ENCODE measurements at places on chromosomes 13 and 19.

- DNase-seq, result no peak
Measured at GRCh38 chr19:33798681-33799111, 2.0 kb downstream of the KCTD15 start.

DNA sequence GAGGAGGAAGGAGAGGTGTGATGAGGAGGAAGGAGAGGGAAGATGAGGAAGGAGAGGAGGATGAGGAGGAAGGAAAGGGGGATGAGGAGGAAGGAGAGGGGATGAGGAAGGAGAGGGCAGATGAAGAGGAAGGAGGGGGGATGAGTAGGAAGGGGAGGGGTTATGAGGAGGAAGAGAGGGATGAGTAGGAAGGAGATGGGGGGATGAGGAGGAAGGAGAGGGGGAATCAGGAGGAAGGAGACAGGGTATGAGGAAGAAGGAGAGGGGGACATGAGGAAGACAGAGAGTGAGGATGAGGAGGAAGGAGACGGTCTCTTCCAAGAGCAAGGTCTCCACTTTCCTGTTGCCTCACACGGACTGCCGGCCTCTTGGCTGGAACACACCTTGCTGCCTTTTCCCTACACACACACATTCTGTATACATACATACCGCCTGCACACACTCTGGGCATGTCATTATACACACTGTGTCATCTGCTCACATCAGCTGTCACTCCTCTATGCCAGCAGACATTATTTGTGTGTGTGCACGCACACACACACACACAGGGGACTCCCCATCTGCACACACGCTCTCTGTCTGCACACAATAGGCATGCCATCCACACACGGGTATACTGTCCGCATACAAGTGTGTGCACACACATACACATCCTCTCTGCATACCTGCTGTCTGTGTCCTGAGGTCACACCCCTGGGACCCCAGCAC lies 11.1 kb upstream of the VSTM2B start:
- DNase-seq, result no peak

GRCh38 chr13:69020120-69020519 lies 1087.5 kb upstream of the ATXN8OS start:
- no peak for DNase-seq

- DNase-seq, result no peak
Measured at GRCh38 chr19:30053558-30053957, 111.5 kb downstream of the URI1 start.

DNA sequence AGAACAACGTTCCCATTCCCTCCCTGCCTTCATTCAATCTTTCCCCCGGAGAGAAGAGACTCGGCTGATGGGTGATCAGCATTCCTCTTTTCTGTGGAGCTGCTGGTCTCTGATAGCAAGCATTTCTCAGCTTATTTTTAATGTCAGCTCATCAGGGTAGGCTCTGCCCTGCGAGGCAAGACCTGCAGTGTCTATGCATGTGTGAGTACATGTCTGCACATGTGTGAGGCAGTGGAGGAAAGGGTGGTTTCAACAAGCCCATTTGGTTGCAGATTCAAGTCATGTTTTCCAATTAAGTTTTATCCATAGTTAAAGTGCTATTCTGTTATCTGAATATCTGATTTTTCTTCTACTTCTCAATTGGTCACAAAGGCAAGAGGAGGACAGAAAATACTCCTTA lies 19.5 kb downstream of the SLC10A2 start:
- DNase-seq, result no peak

- DNase-seq, result no peak
Measured at GRCh38 chr13:28394422-28394821, 100.5 kb downstream of the FLT1 start.

DNA sequence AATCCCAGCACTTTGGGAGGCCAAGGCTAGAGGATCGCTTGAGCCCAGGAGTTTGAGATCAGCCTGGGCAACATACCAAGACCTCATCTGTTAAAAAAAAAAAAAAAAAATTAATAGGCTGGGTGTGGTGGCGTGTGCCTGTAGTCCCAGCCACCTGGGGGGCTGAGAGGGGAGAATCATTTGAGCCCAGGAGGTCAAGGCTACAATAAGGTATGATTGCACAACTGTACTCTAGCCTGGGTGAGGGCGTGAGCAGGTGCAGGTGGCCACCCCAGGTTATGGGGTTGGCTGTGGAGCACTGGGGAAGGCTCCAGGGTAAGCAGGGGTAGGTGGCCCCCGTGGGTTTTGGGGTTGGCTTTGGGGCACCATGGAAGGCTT lies 33.9 kb downstream of the MCF2L start:
- no peak for DNase-seq

- DNase-seq, result no peak
Measured at GRCh38 chr13:113204378-113204734, 4.1 kb downstream of the PCID2 start.

DNA sequence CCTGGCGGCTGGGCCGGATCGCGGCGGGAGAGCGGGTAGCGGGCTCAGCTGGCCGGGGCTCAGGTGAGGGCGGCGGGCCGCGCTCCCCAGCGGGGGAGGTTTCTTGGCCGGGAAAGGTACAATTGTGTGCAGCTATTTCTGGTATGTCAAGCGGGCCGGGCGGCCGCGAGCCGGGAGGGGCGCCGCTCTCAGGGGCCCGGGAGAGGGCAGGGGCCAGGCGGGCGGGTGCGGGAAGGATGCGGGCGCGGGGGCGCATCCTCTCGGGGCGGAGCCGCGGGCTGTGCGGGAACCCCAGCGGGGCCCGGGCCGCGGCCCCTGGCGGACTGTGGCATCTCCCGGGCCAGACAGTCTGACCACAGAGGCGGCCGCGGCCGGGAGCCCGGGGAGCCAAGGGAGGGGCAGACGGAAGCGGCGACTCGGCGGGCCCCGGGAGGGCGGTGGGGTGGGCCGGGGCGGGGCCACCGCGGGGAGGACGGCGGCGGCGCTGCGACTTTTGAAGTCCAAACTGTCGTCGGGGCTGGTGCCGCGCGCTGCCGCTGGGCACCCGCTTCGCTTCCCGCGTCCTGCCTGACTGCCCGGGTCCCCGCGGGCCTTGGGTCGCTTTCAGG lies at the start of gene LMO7:
LMO7 (plus strand) TSS at position 503 of the 608 bp plus-strand sequence. CDS start 328 bp downstream, outside the sequence.
- peak; percentile 17 for DNase-seq

DNA sequence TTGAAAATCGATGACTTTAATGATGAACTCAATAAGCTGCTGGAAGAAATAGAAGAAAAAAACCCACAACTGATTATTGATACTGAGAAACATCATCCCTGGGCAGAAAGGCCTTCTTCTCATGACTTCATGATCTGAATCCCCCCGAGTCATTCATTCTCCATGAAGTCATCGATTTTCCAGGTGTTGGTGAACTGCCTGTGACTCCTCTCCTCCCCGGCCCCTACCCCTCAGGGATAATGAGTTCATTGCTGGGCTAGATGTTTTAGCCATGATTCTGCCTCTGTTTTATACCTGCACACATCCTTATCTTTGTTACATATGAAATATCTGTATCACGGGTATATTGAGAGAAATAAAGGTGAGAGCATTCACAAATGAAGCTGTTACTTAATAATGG lies 34.6 kb downstream of the NLRP2 start:
- DNase-seq, result no peak

- DNase-seq, result no peak
Measured at GRCh38 chr13:99389520-99390304, 82.5 kb upstream of the GPR183 start.

DNA sequence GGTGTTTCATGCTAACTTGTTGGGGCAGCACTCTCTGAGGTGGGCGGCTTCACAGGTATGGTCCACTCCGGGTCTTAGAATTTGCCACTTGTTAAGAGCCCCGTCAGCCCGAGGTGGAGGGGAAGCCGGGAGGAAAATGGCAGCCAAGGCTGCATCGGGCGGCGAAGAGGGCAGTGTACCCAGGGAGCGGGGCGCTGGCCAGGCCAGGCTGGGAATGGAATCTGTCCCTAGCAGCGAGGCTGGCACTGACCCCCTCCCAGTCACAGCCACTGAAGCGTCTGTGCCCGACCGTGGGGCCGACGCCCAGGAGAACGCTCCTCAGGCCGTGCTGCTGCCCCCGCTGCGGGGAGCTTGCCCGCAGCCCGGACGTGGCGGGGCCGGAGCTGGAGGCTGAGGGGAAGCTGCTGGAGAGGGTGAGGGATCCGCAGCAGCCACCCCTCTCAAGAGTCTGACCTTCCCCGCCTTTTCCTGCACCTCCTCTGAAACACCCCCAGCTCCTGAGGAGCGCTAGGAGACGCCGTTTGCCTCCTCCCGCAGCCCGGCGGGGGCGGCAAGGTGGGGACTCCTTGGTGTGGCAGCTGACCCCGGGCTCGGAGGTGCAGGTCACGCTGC lies 313.8 kb upstream of the SPRY2 start:
- DNase-seq, result no peak

- no peak for DNase-seq
Measured at GRCh38 chr13:109728791-109729731, 57.3 kb downstream of the IRS2 start.

DNA sequence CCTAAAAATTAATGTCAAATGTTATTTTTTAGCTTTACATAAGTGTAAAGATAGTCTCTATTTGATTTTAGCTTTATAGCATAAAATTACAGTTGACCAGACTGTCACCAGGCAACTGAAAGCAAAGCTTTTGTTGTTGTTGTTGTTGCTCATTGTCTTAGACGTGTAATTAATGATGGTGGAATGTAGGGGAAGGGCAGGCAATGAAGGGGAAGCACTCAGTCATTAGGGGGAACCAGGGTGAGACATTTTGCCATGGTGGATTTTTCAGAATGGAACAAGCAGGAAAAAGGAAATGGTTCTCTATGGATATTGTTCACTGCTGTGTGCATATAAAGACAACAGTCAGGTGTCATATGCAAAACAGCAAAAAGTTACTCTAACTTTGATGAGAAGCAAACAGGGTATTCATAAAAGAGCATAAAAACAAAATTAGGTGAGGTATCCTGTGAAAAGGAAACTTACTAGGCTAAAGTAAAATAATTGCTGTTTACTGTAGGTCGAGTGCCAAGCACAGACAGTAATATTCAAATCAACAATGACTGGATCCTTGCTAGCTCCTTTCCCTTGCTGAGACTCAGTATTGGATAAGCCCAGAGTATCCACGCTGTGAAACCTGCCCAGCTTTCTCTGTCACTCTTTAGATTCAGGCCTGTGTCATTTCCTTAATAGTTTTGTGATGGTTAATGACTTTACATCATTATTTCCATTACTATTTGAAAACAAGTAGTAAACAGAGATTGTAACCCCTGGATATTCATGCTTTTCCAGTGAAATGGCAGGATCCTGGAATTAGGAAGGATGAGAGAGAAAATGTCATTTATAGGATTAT lies 110.5 kb downstream of the LRCH1 start:
- no peak for DNase-seq

- DNase-seq, result no peak
Measured at GRCh38 chr19:35767288-35768081, 7.9 kb upstream of the ARHGAP33 start.

DNA sequence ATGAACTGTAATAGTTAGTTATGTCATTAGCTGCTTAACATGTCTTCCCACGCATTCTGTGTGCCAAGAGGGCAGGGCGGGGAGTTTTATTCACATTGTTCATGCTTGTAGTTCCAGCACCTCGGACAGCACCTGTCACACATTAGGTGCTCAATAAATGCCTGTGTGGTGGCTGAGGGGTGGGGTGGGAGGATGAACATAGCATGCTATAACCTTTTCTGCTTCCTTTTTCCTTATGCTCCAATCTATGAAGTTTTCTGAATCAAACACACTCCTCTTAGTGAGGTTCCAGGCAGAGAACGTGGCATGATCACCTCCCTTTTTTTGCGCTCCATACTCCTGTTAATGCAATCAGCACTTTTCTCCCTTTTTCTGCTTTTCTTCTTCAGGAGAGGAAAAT lies 15.8 kb upstream of the PTPRS start:
- no peak for DNase-seq

DNA sequence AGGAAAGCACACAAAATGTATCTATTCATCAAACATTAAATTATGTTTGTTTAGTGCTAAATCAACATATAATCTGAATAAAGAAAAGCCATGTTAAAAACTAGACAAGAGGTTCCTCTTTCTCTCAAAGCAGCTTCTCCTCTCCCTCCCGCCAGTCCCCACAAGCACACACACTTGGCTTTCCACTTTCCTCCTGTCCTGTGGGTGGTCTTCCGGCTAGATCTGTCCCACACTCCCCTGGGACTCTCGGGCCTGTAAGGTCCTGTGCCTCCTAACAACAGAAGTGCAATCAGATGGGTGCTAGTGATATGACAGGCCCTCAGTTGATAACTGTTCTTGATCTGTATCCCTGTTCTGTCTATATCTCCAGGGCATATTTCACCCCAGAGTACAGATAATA lies 45.6 kb upstream of the RAP2A start:
- no peak for DNase-seq

DNA sequence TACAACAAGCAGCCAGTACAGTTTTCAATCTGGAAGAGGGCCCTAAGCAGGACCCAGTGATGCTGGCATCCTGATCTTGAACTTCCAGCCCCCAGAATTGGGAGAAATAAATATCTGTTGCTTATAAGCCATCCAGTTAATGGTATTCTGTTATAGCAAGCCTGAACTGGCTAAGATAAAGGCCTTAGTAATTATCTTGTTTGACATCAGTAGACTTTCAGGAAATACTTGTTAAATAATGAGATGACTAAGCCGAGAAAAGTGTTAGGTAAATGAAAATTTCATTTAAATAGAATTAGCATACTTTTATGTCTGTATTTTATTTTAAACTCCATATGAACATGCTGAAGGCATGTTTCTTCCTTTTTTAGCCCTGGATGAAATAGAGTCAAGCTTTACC lies 188.2 kb downstream of the OLFM4 start:
- DNase-seq, result no peak

GRCh38 chr19:49324801-49325576 lies at the start of gene SLC6A16:
SLC6A16 (minus strand) TSS chr19:49325191; CDS start chr19:49311347, 13,844 bp downstream.
- DNase-seq, result no peak

GRCh38 chr19:38440592-38440991 lies 7.1 kb downstream of the RYR1 start:
- DNase-seq, result no peak

GRCh38 chr13:107681600-107681999 lies 533.7 kb downstream of the LIG4 start:
- no peak for DNase-seq

- no peak for DNase-seq
Measured at GRCh38 chr13:30718661-30719524, 16.4 kb upstream of the ALOX5AP start.

- peak; percentile 89 for DNase-seq
Measured at GRCh38 chr19:16076154-16076957, at the start of gene TPM4. TPM4 (plus strand) TSS chr19:16076495; CDS start chr19:16076566, 71 bp downstream.

- no peak for DNase-seq
Measured at GRCh38 chr19:18520848-18521691, 800 bp downstream of the ELL start.

DNA sequence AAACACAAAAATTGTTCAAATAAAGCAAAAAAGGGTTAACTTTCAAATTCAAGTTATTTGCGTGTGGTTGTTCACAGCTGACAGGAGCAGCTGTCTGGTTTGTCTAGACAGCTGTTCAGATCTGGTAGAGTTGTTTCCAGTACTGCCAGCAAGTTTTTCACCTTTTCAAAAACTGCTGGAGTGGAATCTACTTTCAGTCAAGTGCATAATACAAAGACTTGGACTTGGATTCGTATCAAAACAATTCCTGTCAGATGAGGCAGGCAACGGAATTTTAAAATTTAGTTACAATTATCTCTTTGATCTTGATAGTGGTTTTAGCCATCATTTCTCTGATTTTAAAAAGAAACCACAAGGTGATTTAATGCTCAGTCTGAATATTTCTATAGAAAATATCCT lies 51.7 kb upstream of the EEF1AKMT1 start:
- DNase-seq, result peak; percentile 12

GRCh38 chr19:55344444-55344843 lies 4.8 kb downstream of the KMT5C start:
- DNase-seq, result no peak

GRCh38 chr19:43311706-43312105 lies 41.8 kb upstream of the CD177 start:
- DNase-seq, result no peak

GRCh38 chr19:54477650-54478049 lies 4.6 kb upstream of the CDC42EP5 start:
- DNase-seq, result no peak

GRCh38 chr13:106034201-106034600 lies 501.3 kb downstream of the EFNB2 start:
- no peak for DNase-seq

Measured in Jurkat, Clone E6-1 (cell line).